Stimulated activated memory B cell treated with anti-CD40 and anti-IgM and Interleukin-4, amounts not matched to agents 10 μg/mL and 1 μg/mL and 100 μg/mL, for 72 hours (primary cell): ENCODE measurements at places on chromosomes 1 and 21.

DNA sequence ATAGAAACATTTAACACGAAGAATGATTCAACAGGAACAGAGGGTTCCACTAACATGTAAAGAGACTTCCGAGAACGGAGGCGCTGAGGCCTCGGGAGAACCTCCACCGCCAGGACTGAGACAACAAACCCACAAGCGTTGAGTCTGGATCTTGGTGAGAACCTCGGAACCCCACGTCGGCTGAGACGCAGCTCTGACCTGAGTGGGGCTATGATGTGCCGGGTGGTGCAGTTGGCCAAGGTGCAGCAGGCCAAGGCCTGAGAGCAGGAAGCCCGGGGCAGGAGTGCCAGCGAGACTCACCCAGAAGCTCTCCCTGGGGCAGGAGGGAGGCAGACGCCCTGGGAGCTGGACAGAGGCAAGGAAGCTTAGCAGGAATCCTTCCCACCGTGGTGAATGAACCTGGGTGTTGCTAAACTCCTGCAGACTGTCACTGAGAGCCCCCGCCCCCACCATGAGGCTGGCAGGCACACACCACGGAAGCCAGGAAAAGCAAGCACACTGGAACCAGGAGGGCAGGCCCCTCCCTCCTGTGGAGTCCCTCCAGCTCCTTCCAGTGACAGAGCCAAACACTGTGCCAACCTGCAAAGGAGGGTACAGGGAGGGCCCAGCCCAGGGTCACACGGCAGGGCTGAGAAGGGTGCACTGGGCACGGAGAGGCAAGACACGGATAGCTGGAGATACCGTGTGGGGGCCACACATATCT is 34.8 kb downstream of the WDR4 start:
- ATAC-seq: no peak

DNA sequence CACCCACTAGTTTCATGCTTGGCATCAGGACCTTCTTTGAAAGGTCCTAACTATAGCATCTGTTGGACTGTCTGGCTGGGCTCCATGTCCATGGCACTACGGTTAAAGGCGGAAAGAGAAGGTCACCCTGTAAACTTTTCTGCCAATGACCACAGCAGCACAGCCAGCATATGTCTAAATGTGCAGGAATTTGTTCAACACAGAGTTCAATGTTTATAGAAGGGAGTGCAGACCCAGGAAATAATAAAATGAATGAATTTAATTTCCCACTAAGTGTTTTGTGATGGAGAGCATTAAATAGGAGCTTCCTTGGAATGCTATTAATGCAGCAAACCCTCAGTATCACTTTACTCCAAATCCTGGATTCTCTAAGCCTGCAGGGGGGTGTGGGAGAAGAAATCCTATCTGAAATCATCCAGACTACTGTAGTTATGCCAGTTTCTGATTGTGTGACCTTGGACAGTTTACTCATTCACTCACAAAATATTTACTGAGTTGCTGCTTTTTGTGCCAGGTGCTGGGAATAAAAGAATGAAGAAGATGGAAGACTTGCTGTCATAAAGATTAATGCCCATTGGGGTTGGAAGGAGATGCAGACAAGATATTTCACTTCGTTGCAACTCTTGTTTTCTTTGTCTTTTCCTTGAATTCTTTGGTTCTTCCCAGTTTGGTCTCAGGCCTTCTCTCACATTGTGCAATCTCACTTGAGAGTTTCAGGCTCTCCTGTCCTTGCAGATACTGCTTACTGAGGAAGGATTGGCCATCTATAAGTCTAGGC is 195.0 kb downstream of the ROR1 start:
- no peak for ATAC-seq

DNA sequence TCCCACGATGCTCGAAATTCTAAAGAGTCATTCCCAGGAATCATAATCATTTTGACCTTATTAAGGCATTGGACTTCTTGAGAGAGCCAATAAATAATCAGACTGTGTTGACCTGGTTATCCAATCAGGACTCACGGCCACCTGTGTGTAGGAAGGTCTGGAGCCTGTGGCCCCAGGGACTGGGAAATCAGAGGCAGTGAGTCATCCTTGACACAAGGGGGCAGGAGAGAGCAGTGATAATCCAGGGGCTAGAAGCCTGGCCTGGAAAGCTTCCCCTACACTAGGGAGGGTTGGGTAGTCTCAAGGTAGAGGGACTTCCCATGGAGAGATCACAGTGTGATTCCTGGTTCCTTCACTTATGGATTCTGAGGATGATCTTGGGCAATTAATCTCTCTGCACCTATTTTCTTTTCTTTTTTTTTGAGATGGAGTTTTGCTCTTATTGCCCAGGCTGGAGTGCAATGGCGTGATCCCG is 4.7 kb downstream of the MR1 start:
- peak; percentile 50 for ATAC-seq

- ATAC-seq: no peak
Measured at GRCh38 chr1:47868348-47868676, 128.9 kb downstream of the TRABD2B start.

- ATAC-seq: no peak
Measured at GRCh38 chr1:29821605-29822004, 585.3 kb downstream of the PTPRU start.

GRCh38 chr1:238558156-238558555 is 667.4 kb upstream of the ZP4 start:
- ATAC-seq: no peak

- peak; percentile 62 for ATAC-seq
Measured at GRCh38 chr1:20717452-20718342, at the start of gene KIF17. TSS of gene KIF17 (minus strand) at chr1:20718007. CDS start at chr1:20717706, 301 bp downstream.

GRCh38 chr1:150578272-150579109 is 919 bp downstream of the MCL1 start:
- peak; percentile 0 for ATAC-seq

DNA sequence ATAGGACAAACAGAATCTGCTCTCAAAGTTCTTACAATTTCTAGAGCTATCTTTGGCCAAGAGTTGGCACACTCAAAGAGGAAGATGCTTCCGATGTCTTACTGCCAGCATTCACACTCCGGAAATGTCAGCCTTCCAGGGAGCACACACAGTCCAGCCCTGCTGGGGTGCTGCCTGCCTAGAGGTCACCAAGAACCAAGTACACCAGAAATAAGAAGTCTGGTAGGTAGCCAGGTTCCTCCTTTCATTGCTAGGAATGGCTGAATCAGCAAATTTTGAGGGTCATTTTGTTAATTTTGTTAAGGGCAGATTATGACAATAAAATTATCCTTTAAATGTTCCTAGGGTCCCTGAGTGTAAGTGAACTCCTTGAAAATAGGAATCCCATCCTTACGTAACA is 77.5 kb downstream of the PLPP3 start:
- ATAC-seq: no peak

DNA sequence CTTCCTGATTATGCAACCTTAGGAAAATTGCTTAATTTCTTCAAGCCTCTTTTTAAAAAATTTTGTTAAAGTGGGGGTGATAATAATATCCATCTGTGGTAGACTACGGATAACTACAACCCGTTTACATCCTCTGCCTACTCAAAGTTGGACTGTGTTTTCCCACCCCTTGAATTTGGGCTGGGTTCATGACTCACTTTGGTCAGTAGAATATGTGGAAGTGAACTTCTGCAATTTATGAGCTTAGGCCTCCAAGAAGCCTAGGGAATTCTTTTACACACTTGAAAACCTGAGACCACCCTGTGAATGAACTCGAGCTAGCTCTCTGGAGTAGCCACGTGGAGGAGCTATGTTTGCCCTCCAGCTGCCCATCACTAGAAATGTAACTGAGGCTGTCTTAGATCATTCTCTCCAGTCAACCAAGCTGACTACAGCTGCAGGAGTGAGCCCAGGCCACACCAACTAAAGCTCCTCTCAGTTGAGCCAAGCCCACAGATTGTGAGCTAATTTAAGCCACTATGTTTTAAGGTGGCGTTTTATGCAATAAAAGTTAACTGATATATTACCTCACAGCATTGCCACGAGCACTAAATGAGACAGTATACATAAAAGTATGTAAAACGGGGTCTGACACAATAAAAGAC is 29.6 kb upstream of the CACHD1 start:
- ATAC-seq: no peak

DNA sequence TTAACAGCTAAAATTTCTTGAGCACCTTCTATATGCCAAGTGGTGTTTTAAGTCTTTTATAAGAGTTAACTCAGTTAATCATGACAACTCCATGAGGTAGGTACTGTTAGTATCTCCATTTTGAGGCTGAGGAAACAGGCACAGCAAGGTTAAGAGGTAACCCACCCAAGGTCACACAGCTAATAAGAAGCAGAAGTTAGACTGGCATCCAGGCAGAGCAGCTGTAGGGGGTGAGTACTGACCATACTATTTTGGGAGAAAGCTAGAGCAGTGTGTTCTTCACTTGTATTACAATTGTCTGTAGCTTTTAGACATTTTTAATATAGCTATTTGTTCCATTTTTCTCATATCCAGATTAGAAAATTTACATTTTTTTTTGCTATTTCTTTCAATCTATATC is 4.8 kb downstream of the ATP6V1G3 start:
- peak; percentile 61 for ATAC-seq

DNA sequence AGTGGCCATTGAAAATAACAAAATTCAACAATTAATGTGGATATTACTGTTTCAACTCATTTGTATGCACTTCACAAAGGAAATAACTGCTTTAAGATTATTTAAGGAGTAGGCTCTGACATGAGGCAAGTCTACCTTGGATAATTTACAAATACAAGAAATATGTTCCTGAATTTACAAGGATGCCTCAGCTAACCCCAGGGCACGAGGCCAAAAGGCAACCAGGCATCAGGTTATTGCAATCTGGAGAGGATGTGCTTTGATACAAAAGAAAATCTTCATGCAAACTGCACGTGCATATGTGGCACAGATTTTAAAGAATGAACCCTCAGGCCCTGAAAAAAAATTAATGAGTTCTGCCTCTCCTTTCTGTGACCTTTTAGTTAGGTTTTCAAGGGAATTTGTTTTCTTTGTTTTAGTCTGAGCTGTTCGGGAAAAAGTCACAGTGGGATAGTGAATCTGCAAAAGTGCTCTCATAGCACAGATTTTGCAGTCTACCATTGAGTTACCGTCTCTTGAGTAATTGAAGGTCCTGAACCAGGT is 1304.2 kb upstream of the ADGRL4 start:
- ATAC-seq: no peak

DNA sequence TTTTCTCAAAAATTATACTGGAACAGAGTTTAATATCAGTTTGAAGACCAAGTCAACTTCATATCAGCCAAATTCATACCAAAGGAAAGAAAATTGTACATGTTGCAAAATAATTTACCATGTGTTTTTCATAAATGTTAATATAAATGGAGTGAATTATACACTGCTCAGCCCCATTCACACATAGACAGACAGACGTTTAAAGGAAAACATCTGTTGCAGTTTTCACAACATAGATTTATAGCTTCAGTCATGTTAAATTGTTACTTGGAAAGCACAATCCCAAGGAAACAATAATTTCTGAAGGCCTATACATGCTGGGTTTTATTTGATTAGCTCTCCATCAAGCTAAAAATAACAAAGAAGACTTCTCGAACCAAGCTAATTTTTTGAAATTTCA is 27.8 kb upstream of the HYI start:
- ATAC-seq: no peak

GRCh38 chr1:62589321-62589720 is 8.0 kb upstream of the ANGPTL3 start:
- ATAC-seq: no peak
